Activated naive CD4-positive, alpha-beta T cell treated with anti-CD3 and anti-CD28 coated beads, Interleukin-2, amount 50 U/mL, for 72 hours (primary cell): ENCODE measurements at places on chromosomes 4 and X. TPM values are rescaled to one million over a fixed set of nuclear protein-coding genes. Genes with fewer than 3 reads are reported as not detected.

The DEFB131A gene
- total RNA-seq: not detected

The GATA1 gene
- total RNA-seq: 0.25 TPM

The PSAPL1 gene
- not detected for total RNA-seq

The MEPE gene
- total RNA-seq: not detected

The TEX13C gene
- not detected for total RNA-seq

The RAB39B gene
- total RNA-seq: 8.3 TPM

The FAM9C gene
- 0.41 TPM for total RNA-seq

The MED28 gene
- total RNA-seq: 54.7 TPM

The PRRG1 gene
- not detected for total RNA-seq

The ZDHHC15 gene
- total RNA-seq: not detected

The ATP6AP2 gene
- total RNA-seq: 53.6 TPM

The MSANTD1 gene
- 1.6 TPM for total RNA-seq

The AMMECR1 gene
- 8.7 TPM for total RNA-seq

The FAM9B gene
- total RNA-seq: not detected

The MAGEA1 gene
- total RNA-seq: not detected

The SRPX gene
- not detected for total RNA-seq

The MAGEA2B gene
- not detected for total RNA-seq

The LIMCH1 gene
- total RNA-seq: not detected
